GM23338 (cell line): ENCODE measurements at places on chromosomes 1 and 21. TPM values are rescaled to one million over a fixed set of nuclear protein-coding genes. Genes with fewer than 3 reads are reported as not detected.

GRCh38 chr1:63946866-63947491, 173.2 kb downstream of the ROR1 start:
- H3K4me3 ChIP-seq = no peak overlapping the region
- no peak for DNase-seq
- no peaks in the 10 kb centered on the region for H3K27me3 ChIP-seq
- peaks cover 39% of the 10 kb centered on the region for H3K4me1 ChIP-seq
- H3K27ac ChIP-seq = no peak overlapping the region

DNA sequence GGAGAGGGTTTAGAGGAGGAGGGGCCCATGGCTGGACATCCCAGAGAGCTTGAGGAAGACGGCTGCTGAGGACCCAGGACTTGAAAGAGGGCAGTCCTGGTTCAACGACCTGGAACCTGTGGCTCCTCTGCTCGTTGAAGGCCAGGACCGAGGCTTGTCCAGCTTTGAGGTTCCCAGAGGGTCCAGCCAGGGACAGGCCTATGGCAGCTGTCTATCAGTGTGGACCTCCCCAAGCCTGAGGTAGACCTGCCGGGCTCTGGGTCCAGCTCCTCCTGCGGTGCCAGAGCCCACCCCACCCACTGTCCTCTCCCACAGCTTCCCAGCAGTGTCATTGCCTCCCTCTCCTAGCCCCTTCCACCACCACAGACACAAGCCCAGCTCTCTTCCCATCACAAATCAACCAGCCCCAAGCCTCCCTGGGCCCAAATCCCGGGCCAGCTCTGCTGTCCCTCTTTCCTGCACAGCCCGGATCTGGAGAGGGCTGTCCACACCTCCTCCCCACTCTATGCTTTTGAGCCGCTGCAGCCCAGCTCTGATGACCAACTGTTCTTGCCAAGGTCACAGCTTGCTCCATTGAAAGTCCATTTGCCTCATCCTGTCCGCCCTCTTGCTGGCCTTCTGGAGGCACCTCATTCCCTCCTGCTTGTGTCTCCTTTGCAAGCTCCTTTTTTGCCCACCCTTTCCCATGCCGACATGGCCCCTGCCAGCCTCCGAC, 48.7 kb upstream of the EDN2 start:
- H3K36me3 ChIP-seq = no peaks in the 10 kb centered on the region
- DNase-seq = no peak
- no peak overlapping the region for H3K4me3 ChIP-seq
- no peaks in the 10 kb centered on the region for H3K27me3 ChIP-seq
- no peaks in the 10 kb centered on the region for H3K4me1 ChIP-seq
- H3K27ac ChIP-seq = no peak overlapping the region

DNA sequence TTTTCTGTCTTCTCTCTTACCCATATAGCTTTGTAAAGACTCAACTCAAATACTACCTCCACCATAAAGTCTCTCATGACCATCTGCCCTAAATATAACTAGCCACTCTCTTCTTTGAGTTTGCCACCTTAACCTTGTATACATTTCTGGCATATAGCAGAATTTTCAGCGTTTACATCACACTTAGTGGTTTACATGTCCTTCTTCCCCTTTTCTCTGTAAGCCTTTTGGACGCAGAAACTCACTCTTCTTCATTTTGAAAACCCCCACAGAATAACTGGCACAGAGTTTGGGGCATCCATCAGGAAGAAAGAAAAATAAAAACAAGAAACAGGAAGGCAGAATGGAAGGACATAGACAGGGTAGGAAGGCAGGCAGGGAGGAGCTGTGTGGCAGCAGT, 131.8 kb upstream of the DUSP10 start:
- no peaks in the 10 kb centered on the region for H3K4me1 ChIP-seq
- H3K27me3 ChIP-seq = no peaks in the 10 kb centered on the region
- H3K4me3 ChIP-seq = no peak overlapping the region
- H3K27ac ChIP-seq = no peak overlapping the region

DNA sequence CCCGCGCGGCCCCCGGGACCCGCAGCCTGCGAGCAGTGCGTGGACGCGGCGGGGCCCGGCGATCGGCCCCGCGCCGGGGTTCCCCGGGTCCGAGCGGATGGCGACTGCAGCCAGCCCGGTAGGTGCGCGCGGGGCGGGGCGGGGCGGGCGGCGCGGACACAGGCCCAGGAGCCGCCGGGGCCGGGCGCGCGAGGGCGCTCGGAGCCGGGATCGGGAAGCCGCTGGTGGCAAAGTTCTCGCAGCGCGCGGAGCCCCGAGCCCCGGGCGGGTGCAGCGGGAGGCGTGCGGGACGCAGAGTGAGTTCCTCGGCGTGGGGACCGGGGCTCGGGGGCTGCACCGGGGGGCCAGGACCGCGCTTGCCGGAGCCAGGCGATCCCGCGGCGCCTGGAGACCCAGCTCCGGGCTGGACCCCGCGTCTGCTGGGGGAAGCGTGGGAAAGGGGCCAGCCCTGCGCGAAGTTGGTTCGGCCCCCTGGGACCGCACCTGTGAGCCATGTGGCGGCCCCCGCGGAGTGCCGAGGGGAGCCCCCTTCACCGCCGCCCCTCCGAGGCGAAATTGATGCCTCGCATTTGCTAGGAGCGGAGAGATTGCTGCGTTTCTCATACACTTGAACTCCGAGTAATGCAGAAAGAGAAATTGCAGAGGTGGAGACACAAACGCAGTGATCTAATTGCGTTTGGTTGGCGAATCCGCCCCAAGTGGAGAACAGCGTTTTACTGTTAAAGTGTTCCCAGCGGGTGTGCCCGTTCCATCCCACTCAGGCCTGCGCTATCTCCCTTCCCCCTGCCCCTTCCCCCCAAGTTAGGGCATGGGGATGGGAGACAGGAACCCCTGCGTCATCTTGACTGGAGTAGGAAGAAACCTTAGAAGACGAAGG, 228.9 kb upstream of the TMEM51 start:
- H3K4me1 ChIP-seq = peaks cover 9% of the 10 kb centered on the region
- H3K27me3 ChIP-seq = peaks cover 44% of the 10 kb centered on the region
- no peaks in the 10 kb centered on the region for H3K36me3 ChIP-seq
- H3K4me3 ChIP-seq = peak overlapping the region; percentile 71

DNA sequence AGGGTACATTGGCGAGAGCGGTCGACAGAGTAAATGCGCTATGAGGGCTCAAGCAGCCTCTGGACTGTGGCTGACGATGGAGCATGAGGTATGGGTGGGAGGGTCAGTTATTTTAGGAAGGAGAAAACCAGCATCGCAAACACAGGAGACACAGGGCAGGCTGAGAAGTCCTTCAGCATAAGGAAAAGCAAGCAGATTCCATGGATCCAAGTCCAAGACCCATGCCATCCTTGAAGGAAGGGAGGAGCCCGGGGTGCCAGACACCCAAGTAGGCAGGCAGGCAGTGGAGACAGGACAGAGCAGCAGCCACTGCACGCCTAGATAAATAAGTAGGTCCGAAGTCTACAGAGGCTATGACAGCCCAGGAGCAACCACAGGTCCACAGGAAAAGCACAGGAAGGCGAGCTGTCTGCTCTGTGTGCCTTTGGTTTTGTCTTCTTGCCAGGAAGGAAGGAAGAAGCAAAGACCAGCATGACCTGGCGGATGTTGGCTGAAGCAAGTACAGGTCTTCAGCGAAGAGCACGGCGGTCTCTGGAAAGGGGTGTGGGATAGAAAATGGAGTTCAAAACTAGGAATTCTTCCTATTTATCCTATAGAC, 76.4 kb upstream of the SLC45A1 start:
- no peak overlapping the region for H3K27ac ChIP-seq
- H3K36me3 ChIP-seq = no peaks in the 10 kb centered on the region
- DNase-seq = no peak
- no peak overlapping the region for H3K4me3 ChIP-seq
- no peaks in the 10 kb centered on the region for H3K27me3 ChIP-seq

GRCh38 chr21:23951251-23951650, 1656.0 kb downstream of the MRPL39 start:
- no peaks in the 10 kb centered on the region for H3K4me1 ChIP-seq
- H3K36me3 ChIP-seq = no peaks in the 10 kb centered on the region
- H3K27me3 ChIP-seq = no peaks in the 10 kb centered on the region
- DNase-seq = no peak
- no peak overlapping the region for H3K4me3 ChIP-seq

DNA sequence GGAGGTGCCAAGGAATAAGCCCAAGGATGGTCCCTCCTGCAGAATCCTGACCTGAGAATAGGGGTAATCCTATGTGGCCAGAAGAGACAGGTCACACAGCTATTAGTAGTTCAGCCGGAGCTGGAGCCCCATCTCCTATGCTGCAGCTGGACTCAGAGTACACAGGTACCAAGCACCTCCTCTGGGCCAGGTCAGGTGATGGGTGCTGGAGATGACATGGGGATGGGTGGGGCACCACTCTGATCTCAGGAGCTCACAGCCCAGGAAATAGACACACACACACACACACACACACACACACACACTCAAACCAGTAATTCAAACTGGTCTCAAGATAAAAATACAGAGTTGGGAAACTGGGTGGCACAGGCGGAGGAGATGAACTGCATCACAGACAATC, 54.2 kb upstream of the SSBP3 start:
- no peak for DNase-seq
- H3K4me3 ChIP-seq = no peak overlapping the region
- H3K27me3 ChIP-seq = no peaks in the 10 kb centered on the region
- no peak overlapping the region for H3K27ac ChIP-seq
- H3K36me3 ChIP-seq = no peaks in the 10 kb centered on the region

- no peaks in the 10 kb centered on the region for H3K27me3 ChIP-seq
- no peaks in the 10 kb centered on the region for H3K36me3 ChIP-seq
- H3K27ac ChIP-seq = peak overlapping the region; percentile 19; the same call in 1 of the 2 replicates
- H3K4me3 ChIP-seq = no peak overlapping the region
These were observed 107.5 kb downstream of the CSMD2 start for GRCh38 chr1:34057347-34058130.

- H3K4me1 ChIP-seq = peaks cover 6% of the 10 kb centered on the region; the same call in 1 of the 2 replicates
- no peak for DNase-seq
- H3K27ac ChIP-seq = no peak overlapping the region
- H3K4me3 ChIP-seq = no peak overlapping the region
These were observed 111.7 kb upstream of the KCNJ15 start for GRCh38 chr21:38145104-38145503.

DNA sequence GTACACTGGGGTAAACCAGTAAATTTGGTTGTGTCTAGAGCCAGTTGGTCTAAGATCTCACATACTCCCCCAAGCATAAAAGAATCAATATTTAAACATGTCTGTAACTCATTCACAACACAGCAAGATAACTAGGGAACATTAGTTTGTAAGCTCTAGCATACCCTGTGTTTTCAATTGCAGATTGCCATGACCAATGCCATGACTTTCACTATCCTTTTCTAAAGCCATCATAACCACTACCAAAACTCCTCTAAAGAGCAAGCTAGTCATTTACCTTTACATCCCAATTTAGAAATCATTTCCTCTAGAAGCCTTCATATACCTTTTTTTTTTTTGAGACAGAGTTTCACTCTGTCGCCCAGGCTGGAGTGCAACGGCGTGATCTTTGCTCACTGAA, 56.5 kb upstream of the PLA2G4A start:
- H3K27me3 ChIP-seq = no peaks in the 10 kb centered on the region
- no peak overlapping the region for H3K4me3 ChIP-seq
- no peaks in the 10 kb centered on the region for H3K4me1 ChIP-seq

- H3K36me3 ChIP-seq = peaks cover 17% of the 10 kb centered on the region
- DNase-seq = peak; percentile 62
- H3K4me3 ChIP-seq = no peak overlapping the region
- no peaks in the 10 kb centered on the region for H3K4me1 ChIP-seq
- no peaks in the 10 kb centered on the region for H3K27me3 ChIP-seq
These were observed 15.8 kb downstream of the ODF2L start for GRCh38 chr1:86380257-86380861.

GRCh38 chr1:64320470-64320869, 117.0 kb downstream of the UBE2U start:
- no peak overlapping the region for H3K4me3 ChIP-seq
- H3K36me3 ChIP-seq = no peaks in the 10 kb centered on the region
- H3K4me1 ChIP-seq = peaks cover 21% of the 10 kb centered on the region
- H3K27ac ChIP-seq = no peak overlapping the region
- no peak for DNase-seq
- no peaks in the 10 kb centered on the region for H3K27me3 ChIP-seq

GRCh38 chr1:26317612-26318337, at the start of gene CD52:
TSS of gene CD52 (plus strand) at chr1:26317958. CDS start at chr1:26318018, 60 bp downstream.
- no peak within 1 kb of the TSS for H3K4me3 ChIP-seq
- no peaks in the 10 kb centered on the region for H3K36me3 ChIP-seq
- H3K27ac ChIP-seq = peak within 1 kb of the TSS; percentile 74

GRCh38 chr1:98133131-98133530, 212.3 kb upstream of the DPYD start:
- H3K36me3 ChIP-seq = no peaks in the 10 kb centered on the region
- H3K27ac ChIP-seq = no peak overlapping the region
- H3K4me3 ChIP-seq = no peak overlapping the region
- no peaks in the 10 kb centered on the region for H3K27me3 ChIP-seq
- no peaks in the 10 kb centered on the region for H3K4me1 ChIP-seq
- no peak for DNase-seq

DNA sequence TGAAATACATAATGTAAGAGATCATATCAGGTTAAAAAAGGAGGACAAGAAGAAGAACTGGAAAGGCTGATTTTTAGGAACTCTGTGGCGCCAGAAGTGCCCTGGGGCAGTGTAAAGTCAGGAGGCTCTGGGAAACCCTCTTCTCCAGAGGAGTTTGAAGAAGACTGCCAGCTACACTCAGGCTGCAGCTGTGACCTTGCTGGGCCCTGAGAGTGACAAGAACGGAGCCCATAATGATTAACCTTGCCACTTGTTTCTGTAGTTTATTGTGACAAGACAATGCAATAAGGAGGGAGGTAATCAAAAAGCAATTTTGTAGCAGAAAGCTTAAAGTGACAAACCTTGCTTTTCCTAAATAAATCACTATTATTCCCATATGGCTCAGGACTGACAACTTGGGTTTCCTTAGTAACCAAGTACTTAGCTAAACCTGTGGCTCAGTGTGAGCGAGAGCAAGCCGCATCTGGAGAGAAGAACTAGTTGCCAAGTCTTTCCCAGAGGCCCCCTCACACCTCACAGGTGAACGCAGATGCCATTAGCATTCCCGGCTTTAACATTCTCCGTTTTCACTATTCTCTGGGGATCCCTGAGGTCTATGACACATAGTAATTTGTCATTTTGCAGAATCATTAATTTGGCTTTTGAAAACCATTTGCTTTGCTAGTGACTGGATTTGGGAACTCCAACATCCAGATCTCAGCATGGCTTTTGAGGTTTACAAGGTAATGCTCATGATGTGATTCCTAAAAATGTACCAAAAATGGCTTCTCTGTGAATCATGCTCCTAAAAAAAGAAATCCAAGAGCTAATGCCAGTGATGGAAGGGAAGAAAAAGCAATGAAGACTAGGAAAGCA, 115.9 kb downstream of the OMA1 start:
- H3K4me1 ChIP-seq = peaks cover 13% of the 10 kb centered on the region; the same call in 1 of the 2 replicates
- H3K36me3 ChIP-seq = no peaks in the 10 kb centered on the region

DNA sequence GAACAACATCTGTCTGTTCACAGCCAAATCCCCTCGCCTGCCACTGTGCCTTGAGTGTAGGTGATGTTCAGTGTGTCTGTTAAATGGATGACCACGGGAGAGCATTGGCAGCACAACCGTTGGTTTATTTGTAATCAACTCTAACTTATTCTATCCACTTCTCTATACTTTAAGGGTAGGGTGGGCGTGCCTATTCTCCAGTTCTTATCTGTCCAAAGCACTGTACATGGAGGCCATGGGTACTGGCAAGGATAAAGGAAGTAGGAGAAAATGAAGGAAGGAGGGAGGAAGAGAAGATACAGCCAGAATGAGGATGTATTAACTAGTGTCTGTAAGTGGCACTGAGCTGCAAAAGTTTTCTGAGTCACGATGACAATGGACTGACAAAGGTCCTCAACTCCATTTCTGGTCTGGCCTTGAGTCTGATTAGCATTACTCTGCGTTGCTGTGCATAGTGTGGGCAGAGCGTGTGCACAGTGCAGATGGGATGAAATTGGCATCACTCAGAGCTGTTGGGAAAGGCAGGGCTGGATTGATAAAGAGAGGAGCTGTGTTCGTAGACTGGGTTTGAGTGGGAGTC, 7.1 kb downstream of the RHOU start:
- peaks cover under 1% of the 10 kb centered on the region for H3K4me1 ChIP-seq
- no peak for DNase-seq
- no peak overlapping the region for H3K4me3 ChIP-seq
- H3K36me3 ChIP-seq = no peaks in the 10 kb centered on the region
- no peak overlapping the region for H3K27ac ChIP-seq

DNASE2B gene
- not detected in 2 replicates for total RNA-seq

SPRR3 gene
- total RNA-seq = not detected in 2 replicates
